ENCODE measurements at places on chromosomes 16 and 17.

DNA sequence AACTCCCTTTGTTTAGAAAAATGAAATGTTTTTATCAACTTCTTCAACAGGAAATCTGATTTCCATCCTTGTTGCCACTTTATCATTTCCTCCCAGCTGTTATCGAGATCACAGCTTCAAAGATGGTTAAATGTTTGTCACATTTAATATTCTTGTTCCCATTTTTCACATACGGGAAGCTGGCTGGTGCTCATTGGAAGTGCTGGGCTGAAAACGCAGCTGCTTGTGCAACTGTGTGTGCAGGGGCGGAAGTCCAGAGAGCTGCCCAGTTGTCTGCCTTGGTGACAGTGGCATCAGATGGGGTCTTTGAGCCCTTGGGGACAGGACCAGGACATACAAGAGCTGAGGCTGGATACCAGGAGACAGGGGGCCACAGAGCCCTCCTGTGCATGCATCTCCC lies 549.2 kb upstream of the CDH11 start:
- DNase-seq: peak; percentile 41

DNA sequence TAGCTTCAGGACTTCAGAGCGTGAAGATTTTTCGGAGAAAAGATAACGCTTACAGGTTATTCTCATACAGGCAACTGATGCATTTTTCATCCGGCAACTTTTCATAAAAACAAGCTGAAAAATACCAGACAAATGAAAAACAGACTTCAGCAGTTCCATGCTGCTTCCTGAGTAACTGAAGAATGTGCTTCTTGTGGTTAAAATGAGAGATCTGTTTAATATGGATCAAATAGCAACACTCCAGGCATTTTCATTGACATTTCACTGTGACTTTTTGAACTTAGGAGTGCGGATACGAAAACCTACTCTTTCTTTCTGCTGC lies 705 bp upstream of the PITPNC1 start:
- DNase-seq: no peak

DNA sequence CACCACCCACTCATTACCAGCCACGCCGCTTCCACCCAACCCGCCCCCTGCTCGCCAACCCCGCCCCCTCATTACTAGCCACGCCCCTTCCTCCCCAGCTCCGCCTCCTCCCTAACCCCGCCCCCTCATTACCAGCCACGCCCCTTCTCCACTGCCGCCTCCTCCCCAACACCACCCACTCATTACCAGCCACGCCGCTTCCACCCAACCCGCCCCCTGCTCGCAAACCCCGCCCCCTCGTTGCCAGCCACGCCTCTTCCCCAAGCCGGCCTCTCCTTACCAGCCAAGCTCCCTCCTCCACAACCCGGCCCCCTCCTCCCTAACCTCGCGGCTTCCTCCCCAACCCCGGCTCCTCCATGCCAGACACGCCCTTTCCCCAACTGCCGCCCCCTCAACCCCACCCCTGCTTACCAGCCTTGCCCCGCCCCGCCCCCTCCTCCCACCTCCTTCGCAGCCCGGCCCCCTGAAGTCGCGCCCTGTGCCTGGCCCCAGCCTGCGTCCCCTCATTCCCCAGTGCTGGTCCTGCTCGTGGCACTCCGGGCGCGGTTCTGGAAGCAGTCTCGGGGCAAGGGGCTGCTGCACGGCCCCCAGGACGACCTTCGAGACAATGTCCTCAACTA lies 7.3 kb downstream of the SLC22A31 start:
- DNase-seq: peak; percentile 70

GRCh38 chr16:26345966-26346365 lies 654.2 kb downstream of the HS3ST4 start:
- no peak for DNase-seq

DNA sequence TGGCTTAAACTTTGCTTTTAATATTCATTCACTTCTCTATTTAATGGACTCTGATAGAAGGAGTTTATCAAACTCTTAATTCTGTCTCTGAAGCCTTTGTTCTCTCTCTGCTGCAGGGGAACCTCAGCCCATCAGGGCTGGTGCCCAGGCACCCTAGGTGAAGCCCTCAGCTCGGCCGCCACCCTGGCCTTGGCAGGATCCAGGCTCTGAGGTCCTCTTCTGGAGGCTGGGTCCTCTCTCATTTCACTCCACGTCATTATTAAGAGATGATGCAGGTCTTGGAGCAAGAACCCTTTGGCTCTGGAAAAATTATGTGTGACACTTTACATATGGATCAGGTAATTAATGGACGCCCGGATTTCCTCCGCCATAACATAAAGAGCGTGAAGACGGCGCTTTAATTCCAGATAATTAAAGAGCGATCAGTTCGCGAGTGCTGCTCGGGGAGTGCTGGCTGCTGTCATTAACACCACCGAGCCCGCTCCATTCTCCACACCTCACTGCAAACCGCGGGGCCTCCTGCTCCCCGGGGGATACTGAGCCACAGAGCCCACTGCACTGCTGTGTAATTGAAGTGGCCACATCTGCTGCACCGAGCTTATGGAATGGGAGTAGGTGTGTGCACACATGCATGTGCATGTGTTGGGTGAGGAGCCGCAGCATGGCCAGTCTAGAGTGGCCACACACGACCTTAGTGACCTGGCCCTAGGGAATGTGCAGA lies 259.4 kb upstream of the TNRC6C start:
- no peak for DNase-seq

- peak; percentile 56 for DNase-seq
Observed at GRCh38 chr17:56679115-56679776, 85.7 kb downstream of the NOG start.

- DNase-seq: no peak
Observed at GRCh38 chr16:79821911-79822310, 221.4 kb upstream of the MAF start.

DNA sequence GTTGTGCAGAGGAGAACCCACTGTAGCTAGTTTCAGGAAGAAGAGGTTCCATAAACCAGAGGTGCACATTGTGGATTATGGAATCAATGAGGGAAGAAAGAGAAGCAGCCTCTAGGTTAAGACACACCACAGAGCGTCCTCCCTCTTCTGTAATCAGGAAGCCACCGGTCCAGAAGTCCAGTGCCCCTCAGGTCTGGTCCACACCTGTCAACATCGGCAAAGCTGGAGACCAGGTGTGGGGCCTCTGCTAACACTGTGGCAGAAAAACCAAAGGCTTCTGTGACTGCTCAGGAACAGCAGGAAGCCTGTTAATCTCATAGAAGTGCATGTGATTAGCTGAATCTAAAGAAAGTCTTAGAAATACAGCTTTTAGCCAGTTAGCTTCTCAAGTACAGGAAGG lies 23.3 kb downstream of the LIMD2 start:
- DNase-seq: no peak

DNA sequence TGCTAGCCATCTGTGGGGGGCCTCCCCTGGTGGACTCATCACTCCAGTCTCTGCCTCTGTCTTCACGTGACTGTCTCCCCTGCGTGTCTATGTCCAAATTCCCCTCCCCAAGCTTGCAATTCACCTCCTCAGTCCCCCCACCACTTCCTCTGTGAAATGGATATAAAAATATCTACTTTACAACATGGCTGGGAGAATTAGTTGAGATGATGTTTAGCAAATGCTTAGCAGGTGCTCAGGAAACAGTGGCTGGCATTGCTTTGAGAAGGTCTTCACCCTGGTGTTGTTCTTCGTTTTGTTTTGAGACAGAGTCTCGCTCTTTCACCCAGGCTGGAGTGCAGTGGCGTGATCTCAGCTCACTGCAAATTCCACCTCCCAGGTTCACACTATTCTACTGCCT lies 8.3 kb upstream of the ZCCHC14 start:
- DNase-seq: no peak

DNA sequence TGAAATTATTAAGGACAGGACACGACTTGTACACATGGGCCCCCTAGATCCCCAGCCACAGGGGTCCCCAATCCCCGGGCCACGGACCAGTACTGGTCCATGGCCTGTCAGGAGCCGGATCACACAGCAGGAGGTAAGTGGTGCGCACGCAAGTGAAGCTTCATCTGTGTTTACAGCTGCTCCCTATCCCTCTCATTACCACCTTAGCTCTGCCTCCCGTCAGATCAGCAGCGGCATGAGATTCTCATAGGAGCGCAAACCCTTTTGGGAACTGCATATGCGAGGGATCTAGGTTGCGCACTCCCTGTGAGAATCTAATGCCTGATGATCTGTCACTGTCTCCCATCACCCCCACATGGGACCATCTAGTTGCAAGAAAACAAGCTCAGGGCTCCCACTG lies 137.8 kb upstream of the ZFHX3 start:
- DNase-seq: no peak

DNA sequence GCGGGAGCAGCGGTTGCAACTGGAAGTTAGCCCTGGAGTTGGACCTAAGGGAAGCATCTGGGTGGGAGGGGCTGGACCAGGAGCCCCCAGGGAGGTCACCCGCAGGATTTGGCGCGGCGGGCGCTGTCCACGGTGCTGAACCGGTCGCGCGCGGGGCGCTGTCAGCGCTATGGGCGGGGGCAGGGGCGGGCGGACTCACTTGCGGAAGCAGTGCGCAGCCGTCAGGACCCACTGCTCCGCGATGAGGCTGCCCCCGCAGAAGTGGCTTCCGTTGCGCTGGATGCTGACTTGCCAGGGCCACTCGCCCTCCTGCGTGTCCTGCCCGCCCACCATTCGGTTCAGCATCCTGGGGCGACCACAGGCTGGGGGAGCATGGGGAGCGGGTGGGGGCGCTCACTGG lies 4.5 kb downstream of the PRSS27 start:
- DNase-seq: peak; percentile 92

GRCh38 chr16:24348545-24349290 lies 92.6 kb downstream of the CACNG3 start:
- no peak for DNase-seq

DNA sequence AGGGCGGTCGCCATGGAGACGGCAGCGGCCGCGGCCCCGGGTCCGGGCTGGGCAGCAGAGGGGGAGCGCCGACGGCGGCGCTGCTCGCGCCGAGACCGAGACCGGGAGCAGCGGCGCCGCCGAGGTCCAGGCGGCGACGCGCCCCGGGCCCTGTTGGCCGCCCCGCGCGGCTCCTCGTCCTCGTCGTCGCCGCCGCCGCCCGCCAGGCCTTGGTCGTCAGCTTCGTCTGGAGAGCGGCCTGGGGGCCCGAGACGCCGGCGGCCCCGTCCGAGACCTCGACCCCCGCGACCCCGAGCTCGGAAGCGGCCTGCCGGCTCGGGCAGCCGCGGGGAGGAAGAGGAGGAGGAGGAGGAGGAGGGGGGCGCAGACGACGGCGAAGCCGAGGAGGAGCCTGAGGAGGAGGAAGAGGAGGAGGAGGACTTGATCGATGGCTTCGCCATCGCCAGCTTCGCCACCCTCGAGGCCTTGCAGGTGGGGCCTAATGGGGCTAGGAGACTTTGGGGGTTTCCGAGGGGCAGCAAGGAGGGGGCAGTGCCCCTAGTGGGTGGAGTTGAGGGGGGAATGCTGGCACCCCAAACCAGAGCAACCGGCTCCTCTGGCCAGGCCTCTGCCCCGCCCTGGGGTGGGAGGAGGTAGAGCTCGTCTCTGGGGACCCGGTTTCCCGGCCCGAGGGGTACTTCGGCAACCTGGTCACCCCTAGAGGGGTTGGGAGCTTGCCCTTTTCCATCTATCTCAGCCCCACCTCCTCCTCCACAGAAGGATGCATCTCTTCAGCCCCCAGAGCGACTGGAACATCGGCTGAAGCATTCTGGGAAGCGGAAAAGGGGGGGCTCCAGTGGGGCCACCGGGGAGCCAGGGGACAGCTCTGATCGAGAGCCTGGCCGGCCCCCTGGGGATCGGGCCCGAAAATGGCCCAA lies 1.5 kb downstream of the FBRS start:
- no peak for DNase-seq

DNA sequence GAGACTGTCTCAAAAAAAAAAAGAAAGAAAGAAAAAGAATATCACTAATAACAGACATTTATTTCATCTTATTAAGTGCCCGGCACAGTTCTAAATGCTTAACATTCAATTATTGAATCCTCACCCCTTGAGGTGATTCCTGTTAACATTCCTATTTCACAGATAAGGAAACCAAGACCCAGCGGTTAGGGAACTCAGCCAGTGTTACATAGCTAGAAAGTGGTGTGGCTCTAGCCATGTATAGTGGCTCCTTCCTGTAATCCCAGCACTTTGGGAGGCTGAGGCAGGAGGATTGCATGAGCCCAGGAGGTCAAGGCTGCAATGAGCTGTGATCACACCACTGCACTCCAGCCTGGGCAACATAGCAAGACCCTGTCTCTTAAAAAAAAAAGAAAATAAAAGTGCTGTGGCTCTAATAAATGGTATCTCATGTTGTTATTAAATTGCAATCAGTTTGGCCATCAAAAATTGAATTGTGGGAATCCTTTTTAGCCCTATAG lies 28.1 kb downstream of the ZNRF1 start:
- no peak for DNase-seq

DNA sequence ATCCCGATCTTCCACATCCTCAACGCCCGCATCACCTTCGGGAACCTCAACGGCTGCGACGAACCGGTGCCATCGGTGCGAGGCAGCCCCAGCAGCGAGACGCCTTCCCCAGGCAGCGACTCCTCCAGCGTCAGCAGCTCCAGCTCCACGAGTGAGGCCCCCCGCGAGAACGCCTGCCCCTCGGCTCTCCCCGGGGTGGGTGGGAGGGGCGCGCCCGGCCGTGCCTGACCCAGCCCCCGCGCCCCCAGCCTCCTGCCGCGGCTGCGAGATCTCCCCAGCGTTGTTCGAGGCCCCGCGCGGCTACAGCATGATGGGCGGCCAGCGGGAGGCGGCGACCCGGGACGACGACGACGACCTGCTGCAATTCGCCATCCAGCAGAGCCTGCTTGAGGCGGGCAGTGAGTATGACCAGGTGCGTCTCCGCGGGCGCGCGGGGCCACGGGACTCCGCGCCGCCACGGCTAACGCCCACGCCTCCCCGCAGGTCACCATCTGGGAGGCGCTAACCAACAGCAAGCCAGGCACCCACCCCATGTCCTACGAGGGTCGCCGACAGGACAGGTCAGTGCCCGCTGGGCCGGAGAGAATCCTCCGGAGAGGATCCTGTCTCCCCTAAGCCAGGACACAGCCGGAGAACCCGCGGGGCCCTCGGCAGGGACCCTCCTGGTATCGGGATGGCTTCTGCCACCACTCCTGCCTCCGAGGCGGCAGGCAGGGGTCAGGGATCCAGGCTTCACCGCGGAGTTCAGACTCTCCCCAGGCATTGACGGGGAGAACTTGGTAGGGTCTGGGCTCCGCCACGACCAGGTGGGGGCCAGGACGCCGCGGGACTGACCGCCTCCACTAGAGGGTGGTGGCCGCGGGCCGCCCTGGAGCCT lies 10.1 kb downstream of the CORO6 start:
- no peak for DNase-seq

GRCh38 chr16:49969091-49970030 lies 55.7 kb upstream of the CNEP1R1 start:
- no peak for DNase-seq

DNA sequence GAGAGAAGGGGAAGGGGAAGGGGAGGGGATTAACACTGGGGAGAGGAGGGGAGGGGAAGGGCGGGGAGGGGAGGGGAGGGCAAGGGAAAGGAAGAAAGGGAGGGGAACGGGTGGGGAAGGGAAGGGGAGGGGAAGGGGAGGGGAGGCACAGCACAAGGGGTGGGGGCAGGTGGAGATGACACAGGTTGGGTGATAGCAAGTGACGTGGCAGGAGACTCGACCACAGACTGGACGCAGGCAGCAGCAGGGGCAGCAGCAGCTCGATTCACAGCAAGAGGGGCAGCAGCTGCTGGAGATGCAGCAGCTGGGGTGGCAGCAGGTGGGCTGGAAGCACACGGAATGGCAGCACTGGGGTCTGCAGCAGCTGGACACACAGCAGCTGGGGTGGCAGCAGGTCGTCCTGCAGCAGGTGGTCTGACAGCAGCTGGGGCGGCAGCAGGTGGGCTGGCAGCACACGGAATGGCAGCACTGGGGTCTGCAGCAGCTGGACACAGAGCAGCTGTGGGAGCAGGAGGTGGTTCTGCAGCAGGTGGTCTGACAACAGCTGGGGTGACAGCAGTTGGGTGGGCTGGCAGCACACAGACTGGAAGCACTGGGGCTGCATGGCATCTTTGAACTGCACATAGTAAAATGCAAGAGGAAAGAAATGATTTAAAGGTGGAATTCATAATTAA lies at the start of gene KRTAP4-16:
Gene KRTAP4-16, minus strand, starts transcription at position 624 of the 674 bp plus-strand sequence. Its CDS starts 0 bp downstream, at position 624.
- DNase-seq: no peak
